ENCODE measurements at places on chromosomes 7 and 10. TPM values are rescaled to one million over a fixed set of nuclear protein-coding genes. Genes with fewer than 3 reads are reported as not detected.

- peaks cover 10% of the 10 kb centered on the region for H3K4me1 ChIP-seq
- H3K4me3 ChIP-seq: no peak overlapping the region
- DNase-seq: no peak
- no peaks in the 10 kb centered on the region for H3K36me3 ChIP-seq
- no peak overlapping the region for H3K27ac ChIP-seq
- no peaks in the 10 kb centered on the region for H3K27me3 ChIP-seq
These were observed 122.6 kb downstream of the HBP1 start for GRCh38 chr7:107291434-107291833.

DNA sequence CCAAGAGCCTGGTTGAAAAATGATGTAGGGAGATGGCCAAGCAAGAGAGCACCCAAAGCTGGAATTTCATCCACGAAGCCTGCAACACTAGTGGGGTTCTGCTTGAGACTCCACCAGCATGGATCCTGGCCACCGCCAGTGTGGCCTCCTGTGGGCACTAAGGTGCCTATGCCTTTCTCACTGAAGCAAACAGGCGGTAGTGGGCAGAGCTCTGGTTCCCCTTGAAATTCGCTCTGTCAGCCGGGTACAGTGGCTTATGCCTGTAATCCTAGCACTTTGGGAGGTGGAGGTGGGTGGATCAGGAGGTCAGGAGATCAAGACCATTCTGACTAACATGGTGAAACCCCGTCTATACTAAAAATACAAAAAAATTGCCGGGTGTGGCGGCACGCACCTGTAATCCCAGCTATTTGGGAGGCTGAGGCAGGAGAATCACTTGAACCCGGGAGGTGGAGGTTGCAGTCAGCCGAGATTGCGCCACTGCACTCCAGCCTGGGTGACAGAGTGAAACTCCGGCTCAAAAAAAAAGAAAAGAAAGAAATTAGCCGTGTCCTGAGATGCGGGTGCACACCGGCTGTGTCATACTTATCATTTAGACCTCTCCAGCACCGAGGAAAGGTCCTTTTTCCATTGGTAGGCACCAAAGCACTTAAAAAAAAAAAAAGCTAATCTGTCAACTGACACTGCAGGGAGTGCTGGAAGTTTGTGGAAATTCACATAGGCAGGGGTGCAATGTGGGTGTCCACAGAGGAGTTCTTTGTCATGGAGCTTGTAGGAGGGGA, 28.3 kb downstream of the CCM2 start:
- no peaks in the 10 kb centered on the region for H3K27me3 ChIP-seq
- peaks cover 4% of the 10 kb centered on the region for H3K4me1 ChIP-seq
- peaks cover 21% of the 10 kb centered on the region for H3K36me3 ChIP-seq
- peak overlapping the region; percentile 23 for H3K4me3 ChIP-seq

The KIF11 gene
- total RNA-seq: 0.32 TPM

DNA sequence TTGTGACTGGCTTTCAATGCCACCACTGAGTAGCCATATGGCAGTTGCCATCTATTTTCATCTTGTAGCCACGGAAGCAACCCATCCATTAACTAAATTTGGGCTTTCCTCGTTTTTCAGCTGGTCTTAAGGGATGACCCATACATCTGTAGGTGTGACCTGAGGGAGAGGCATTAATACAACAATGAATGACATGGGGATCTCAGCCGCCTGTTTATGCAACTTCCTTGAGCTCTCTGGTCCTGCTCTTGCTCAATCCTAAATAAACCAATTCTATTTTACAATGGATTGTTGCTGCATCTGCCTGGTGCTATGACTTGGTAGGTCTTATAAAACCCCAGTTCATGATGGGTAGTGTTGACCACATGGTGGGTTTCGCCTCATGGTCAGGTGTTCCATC, 21.9 kb upstream of the ADAM22 start:
- H3K4me3 ChIP-seq: no peak overlapping the region
- H3K4me1 ChIP-seq: no peaks in the 10 kb centered on the region
- H3K36me3 ChIP-seq: no peaks in the 10 kb centered on the region
- H3K27me3 ChIP-seq: no peaks in the 10 kb centered on the region
- no peak overlapping the region for H3K27ac ChIP-seq

Measured in psoas muscle (tissue), 8 donors.